Activated CD4-positive, alpha-beta T cell treated with anti-CD3 and anti-CD28 coated beads, Interleukin-2, Interleukin-4, amounts not matched to agents 100 ng/mL and 50 ng/mL, durations not matched to agents 16 hours and 8 hours (primary cell): ENCODE measurements at places on chromosomes 11 and 22.

DNA sequence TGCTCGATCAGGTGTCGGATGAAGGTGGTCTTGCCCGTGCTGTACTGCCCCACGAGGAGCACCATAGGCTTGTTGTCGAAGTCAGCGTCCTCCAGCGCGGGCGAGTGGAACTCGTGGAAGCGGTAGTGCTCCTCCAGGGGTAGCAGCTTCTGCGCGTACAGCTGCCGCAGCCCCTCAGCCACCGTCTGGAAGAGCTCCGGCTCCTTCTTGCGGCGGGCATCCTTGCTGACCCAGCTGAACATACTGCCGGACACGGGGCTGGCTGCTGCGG, 263 bp downstream of the EHD1 start:
- DNase-seq, result no peak

DNA sequence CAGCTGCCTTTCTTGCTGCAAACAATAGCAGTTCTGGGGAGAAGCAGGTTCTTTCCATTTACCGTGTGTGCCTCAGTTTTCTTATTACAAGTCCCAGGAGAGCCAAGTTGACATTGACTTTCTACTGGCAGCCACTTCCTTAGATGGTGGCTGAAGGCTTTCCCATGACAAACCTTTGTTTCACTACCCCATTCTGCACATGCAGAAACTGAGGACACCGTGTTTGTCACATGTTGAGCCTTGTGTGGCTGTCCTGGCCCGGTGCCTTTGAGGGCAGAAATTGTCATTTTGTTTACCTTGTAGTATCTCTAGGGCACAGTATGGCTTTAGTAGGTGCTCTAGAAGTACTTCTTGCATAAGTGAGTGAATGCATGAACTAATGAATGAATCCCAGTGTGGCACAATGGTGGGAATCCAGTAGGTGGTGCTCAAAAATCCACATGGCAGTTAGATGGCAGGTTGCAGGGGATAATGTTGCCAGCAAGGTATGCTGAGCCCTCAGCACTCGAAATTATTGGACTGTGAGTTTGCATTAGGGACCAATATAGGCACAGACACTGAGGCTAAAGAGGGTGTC, 101.6 kb downstream of the CSNK2A3 start:
- no peak for DNase-seq

GRCh38 chr11:12778240-12778905, 104.2 kb downstream of the TEAD1 start:
- DNase-seq, result no peak

DNA sequence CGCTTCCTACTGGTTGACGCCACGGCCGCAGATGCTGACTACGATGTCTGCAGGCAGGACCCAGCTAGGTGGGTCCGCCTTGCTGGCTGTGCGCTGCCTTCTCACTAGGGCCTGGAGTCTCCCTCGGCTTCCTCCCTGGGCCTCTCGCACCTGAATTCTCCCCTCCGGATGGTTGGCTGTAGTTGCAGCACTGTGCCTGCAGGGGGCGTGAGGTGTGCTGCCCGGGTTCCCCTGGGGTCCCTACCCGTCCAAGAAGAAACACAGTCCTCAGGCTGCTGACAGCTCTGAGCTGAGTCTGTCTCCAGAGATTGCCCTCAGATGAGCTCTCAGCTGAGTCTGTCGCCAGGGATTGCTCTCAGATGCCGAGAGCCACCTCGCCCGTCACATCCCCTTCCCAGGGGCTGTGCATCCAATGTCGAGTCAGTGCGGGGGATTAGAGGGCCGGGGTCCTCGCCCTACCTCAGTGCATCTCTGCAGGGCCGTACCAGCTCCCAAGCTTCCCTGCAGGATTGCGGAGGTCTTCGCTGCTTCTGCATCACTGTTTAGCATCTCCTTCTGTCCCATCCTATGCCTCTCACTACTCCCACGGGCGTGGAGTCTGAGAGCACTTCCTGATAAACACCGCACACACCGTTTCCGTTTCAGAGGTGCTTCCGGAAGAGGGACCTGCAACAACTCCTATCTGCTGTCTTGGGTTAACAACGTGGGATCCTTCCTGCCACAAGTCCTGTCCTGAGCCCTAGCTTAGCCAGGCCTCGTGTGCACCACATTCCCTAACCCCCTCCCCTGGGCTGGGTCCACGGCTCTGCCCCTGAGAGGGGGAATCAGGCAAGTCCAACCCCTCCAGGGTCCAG, 196.9 kb downstream of the CSNK2A3 start:
- DNase-seq, result peak; percentile 24

DNA sequence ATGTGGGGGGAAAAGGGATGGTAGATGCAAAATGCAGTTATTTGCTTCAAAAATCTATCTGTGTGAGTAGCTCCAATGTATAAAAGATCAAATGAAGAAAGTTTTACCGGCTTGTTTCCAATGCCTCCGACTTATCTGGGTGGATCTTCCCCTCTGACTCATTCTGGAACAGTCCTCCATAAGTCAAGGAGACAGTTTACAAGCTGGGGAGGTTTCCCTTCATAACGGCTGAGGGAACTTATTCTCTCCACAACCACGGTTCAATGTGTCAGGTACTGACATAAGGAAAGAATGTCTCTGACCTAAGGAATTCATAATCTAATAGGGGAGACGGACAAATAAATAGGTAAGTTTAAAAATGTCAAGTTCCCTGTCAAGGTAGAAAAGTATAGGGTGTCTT, 49.7 kb upstream of the BIRC3 start:
- DNase-seq, result no peak

DNA sequence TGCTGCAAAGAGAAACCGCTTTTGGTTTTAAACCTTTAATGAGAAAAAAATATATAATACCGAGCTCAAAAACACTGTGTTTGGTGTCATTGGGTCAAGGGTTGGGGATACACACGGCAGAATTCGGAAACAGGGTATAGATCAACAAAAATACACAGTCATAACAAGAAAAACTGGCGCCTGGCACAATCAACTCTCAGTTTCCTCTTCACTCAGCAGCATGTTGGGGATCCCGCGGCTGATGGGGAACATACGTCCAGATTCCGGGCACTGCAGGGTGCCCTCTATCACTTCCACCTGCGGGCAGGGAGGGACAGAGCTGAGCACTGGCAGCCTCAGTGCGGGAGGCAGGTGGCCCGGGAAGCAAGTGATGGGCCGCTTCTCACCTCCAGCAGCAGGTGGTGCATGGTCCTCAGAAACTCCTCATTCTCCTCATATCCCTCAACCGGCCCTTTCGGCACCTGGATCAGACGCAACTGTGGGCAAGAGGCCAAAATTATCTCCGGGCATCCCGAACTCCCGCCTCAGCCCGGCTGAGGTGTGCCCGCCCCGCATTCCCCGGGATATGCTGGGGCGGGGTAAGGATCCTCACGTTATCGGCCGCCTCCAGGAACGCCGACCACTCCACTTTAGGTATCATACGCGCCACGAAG, 561 bp downstream of the TRMT112 start:
- peak; percentile 70 for DNase-seq

DNA sequence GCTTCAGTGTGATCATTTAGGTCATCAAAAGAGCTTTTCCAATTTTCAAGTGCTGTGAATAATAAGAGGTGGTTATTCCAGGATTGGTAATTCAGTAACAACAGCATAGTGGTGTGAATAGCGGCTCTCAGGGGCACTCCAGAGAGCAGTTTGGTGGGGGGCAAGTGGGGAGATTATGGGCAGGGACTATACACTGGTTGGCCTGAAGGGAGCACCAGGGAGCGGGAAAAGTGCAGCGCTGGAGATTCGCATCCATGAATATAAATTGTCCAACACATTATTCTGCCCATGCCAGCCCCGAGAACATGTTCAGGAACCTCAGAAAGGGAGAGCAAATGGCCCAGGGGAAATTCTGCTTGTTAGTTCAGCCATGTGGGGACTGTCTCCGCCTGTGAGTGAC, 37.9 kb downstream of the OR6Q1 start:
- no peak for DNase-seq

GRCh38 chr22:30397656-30398635, 1.1 kb downstream of the SEC14L2 start:
- no peak for DNase-seq

GRCh38 chr11:64198511-64198910, 8.0 kb upstream of the FERMT3 start:
- DNase-seq, result no peak

GRCh38 chr11:71207563-71207962, 44.8 kb downstream of the SHANK2 start:
- DNase-seq, result no peak

DNA sequence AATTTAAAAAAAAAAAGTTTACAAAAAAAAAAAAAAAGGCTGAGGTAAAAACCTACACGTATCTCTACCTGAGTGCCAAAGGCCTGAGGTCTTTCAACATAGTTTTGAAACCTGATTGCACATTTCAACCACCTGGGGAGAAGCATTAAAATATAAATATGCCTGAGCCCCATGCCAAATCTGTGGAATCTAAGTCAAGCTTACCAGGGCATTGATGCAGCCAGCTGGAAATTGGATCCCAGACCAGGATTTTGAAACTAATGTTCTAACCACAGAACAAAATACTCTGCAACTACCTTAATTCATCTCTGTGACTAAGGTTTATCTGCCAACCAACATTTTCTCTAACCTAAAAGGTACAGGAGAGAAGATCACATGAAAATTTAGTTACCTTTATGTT, 38.8 kb upstream of the CHRNA10 start:
- DNase-seq, result no peak

GRCh38 chr11:120028181-120028896, 109.6 kb downstream of the TRIM29 start:
- no peak for DNase-seq

DNA sequence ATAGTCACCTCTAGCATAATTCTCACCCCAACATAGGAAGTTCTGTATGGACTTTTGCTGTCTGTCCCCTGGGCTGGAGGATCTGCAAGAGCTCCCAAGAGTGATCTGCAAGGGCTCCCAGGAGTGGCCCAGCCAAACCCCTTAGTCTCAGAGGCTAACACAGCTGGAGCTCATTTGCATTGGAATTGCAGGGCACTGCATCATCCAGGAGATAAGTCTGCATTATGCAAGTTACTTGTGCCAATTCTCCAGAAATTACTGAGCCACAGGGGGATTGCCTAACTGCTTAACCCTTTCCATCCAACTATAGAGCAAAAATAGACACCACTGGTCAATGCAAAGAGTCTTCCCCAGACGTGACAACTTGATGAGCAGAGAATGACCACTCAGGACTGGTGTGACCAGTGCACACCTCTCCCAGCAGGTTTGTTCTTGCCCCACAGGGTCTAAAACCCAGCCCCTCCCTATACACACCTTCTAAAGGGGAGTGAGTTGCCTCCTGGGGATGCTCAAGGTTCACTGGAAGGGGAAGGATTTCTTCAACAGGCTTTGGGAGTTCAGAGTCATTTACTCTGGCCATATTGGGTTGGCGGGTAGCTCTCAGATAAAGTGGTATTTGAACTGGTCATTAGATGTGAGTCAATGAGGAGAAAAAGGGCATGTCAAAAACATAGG, 38.4 kb downstream of the POU2AF3 start:
- no peak for DNase-seq

DNA sequence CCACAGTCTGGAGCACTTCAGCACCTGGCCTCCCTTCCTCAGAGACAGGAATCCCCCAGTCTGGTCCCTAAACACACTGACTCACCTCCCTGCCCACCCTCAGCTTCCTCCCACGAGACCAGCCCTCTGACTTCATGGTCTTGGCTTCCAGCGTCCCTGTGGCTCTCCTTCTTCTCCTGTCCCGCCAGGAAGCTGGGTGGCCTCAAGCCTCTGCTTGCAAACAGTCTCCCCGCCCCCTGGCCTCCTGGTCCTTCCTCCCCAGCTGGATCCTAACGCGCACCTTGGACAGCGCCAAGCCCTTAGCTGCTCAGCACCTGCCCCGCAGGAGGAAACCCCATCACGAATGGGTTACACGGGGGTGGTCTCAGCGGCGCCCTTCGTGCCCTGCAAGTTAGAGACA, 4.5 kb downstream of the NCF4 start:
- DNase-seq, result no peak

DNA sequence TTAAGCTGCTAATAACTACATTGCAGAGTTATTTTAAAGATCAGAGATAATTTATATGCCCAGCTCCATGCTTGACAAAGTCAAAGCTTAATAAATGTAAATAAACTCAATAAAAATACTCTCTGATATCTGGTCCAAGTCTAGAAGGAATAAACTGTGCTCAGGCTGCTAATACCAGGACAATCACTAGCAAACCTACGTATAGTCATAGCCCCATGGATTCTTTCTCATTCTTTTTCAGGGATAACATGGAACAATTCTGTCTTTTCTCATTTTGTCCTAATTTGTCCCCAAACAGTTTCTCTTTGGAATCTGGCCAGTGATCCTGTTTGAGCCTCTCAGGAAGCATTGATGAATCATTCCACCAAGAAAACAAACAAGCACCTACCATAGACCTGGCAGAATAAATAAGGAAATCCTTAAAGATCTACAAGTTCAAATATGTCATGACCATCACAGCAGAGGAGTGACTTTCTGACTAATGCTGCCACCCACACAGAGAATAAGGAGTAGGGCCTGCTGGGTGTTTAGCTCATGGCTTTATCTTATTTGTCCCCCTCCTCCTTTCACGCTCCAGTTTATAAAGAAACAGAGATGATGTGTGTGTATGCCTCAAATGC, 14.1 kb upstream of the B3GNT6 start:
- DNase-seq, result no peak

DNA sequence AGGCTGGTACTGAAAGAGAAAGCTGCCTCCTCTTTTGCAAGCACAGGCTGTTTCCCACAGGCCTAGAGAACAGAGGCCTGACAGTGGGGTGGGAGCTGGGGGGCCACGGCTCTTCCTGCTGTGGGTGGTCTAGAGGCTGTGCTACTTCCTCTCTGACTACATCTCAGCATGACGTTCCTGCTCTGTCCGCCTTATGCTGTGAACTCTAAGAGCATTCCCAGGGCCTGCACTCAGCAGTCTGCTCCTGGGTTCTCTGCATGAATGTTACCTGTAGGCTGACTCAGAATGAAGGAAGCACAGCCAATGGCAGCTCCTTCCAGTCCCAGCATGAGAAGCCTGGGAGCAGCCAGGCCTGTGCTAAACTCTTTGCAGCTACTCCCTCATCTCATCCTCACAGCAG, 534.3 kb downstream of the NTM start:
- DNase-seq, result no peak

- peak; percentile 99 for DNase-seq
Observed at GRCh38 chr11:62727165-62727871, at the start of gene HNRNPUL2. TSS of gene HNRNPUL2 (minus strand) at chr11:62727457. CDS start at chr11:62727156, 301 bp downstream.

GRCh38 chr22:42769574-42770447, 49.1 kb upstream of the A4GALT start:
- no peak for DNase-seq

GRCh38 chr11:129639300-129639699, 176.3 kb upstream of the TMEM45B start:
- peak; percentile 81 for DNase-seq

DNA sequence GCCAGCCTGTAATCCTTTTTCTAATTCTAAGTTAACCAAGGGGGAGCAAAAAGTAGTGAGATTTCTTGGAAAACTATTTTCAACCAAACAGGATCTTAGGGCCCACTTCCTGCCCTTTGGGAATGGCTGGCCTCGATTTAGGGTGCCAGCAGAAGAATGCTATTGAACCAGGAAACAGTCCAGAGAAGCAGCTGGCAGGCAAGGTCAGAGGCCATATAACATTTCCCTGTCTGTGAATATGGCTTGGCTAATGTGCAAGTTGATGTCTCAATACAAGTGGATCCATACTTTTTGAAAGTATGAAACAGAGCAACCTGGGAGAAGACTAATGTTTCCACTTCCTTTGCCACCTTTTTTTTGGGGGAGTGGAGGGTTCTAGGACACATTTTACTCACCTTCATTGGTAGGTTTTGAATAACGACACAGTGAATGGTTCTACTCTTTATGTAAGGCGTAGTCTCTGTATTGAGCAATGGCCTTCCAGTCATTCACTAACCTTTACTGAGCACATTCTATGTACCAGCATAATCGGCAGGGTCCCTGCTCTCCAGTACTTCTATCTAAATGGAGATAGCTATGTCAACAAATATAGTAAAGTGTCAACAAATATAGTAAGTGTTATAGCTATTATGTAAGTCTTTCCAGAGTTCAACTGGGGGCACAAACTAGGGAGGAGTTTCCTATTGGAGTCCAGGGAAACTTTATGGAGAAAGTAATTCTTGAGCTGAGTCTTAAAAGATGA, 34.2 kb upstream of the RRM1 start:
- no peak for DNase-seq
